Muscle of arm (tissue), 14 donors: ENCODE measurements at places on chromosomes 2 and 18. TPM values are rescaled to one million over a fixed set of nuclear protein-coding genes. Genes with fewer than 3 reads are reported as not detected.

- no peak for DNase-seq
Measured at GRCh38 chr2:16227811-16228462, 287.6 kb downstream of the MYCN start.

GRCh38 chr2:3633089-3633981 lies 24.7 kb upstream of the ALLC start:
- peak; percentile 33 for DNase-seq

- no peak for DNase-seq
Measured at GRCh38 chr2:179181002-179181401, 83.6 kb downstream of the SESTD1 start.

Gene MGAT5
- not detected for polyA plus RNA-seq

Gene GPR55
- not detected for polyA plus RNA-seq
